ENCODE measurements at places on chromosomes 5 and 9. TPM values are rescaled to one million over a fixed set of nuclear protein-coding genes. Genes with fewer than 3 reads are reported as not detected.

GRCh38 chr5:87499478-87500410, 87.0 kb upstream of the CCNH start:
- no peak for DNase-seq

GRCh38 chr5:59143926-59144333, 561.1 kb downstream of the RAB3C start:
- no peak for DNase-seq

DNA sequence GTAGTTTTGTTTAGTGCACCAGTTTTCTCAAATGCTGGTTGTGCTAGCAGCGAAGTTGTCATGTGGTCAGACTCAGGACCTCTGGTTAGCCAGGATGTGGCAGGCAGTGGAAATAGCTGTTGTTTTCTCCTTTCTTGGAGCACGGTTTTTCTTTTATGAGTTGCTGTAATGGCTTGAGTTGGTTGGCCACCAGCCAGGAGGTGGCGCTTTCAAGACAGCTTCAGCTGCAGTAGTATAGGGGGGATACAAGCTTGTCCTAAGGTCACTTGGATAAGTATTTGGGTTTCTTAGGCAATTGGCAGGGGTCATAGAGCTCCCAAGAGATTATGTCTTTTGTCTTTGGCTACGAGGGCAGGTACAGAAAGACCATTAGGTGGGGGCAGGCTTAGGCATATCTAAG, 274.2 kb upstream of the TARS1 start:
- no peak for DNase-seq

DNA sequence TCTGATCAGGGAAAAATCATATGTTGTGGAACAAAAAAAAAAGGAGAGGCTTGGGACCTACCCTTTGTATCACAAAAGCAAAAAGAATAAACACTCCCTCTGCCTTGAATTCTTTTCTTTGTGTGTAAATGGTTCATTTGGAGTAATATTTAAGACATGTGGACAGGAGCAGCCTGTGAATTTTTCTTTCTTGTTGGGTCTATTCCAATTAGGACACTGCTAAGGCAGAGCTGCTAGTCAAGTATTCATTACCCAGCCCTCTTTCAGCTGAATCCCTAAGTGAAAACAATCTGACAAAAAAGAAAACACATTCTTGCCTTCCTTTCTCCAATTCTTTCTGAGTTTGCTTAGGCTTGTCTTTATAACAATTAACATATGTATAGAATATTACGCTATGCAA, 330.0 kb downstream of the EBF1 start:
- DNase-seq: peak; percentile 36

- DNase-seq: no peak
Measured at GRCh38 chr5:62132276-62132675, 173.7 kb upstream of the KIF2A start.

DNA sequence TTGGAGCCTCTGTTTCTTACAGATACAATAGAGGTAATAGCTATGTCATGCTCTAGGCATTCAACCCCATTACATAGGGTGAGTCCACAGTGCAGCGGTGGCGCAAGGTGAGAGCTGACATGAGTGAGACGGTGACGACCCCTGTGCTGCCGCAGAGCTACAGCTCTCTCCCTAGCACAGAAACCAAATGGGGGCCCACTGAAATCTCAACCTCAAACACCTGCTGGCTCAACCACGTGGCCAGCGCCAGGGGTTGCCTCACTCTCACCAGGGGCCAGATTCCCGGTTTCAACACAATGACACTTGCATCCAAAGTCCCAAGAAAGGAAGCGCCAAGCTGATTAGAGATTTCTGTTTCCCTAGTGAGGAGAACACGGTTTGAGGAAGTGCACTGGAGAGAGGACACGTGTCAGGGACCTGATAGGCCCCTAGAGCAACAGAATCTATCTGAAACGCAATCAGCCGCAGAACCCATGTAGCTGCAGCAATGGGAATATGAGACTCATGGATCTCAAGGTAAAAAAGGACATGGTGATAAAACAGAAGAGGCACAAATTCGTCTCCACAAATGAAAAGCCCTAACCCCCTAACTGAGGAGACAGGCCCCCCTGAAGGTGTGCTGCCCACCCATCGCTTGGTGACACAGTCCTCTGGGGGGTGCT, 114.3 kb downstream of the CRB2 start:
- no peak for DNase-seq

The GHR gene
- total RNA-seq: 34.6 TPM

DNA sequence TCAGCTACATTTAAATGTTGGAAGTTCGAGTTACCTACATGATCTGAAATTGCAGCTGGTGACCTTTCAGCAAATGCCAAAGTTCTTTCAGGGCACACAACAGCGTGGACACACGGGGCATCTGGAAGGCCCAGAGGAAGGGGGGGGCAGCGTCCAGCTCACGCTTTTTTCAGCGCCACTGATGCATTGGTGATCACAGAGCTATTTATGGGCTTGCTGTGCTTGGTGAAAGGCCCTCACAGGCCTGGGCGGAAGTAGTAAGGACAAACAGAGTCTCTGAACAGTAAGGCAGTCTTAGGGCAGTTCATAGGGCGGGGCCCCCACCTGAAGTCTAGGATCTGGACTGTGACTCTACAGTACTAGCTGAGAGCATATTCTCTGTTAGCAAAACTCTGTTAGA, 6.6 kb upstream of the FBP2 start:
- DNase-seq: no peak

DNA sequence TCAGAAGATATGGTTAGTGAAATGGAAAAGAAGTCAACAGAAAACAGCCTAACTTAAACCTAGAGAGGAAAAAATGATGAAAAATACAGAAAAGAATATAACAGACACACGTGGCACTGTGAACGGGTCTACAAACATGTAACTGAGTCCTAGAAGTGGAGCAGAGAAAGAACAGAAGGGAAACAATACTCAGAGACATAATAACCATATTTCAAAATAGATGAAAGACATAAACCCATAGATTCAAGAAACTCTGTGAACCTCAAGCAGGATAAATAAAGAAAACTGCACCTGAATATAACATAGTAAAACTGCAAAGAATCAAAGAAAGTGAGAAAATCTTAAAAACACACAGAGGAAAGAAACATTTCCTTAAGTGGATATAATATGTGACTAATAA, 67.7 kb upstream of the GOLGA1 start:
- DNase-seq: no peak

The BHMT gene
- 11.6 TPM for total RNA-seq

- DNase-seq: no peak
Measured at GRCh38 chr5:176538989-176539384, 1.8 kb upstream of the RNF44 start.

DNA sequence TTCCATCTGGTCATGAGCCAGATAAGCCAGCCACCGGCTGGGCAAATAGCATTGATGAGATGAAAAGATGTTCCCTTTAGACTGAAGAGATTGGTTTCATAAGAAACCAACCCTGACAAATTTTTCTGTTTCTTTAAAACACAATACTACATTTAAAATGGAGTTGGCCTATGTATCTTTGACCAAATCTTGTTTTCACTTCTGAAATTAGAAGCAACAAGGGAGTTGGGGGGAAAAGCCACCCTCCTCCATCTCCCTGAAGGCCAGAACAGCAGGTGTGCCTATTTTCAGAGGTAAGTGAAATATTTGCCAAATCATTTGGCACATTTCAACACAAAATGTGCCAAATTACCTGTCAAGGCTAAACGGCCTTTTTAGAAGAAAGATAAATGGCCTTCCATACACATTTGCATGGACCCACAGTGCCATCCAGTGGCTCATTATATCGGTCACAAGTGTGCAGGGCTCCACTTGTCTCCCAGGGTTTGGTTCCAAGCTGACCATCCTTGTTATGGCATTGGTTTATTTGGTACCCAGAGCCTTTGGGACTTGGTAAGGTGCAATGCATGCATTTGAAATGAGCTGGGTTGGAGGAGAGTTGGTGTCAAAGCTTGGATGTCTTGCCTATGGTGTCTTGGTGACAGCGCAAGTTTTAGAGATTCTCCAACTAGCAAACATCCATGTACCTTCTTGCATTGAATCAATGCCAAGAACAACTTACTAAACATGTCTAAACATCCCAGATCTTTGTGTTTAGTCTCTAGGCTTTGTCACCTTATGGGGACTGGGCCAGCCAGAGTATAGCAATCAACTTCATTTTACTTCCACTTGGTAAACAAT, 372.0 kb upstream of the KIF2A start:
- peak; percentile 59 for DNase-seq

GRCh38 chr5:145701404-145701803, 133.7 kb downstream of the PRELID2 start:
- no peak for DNase-seq

The NR5A1 gene
- not detected for total RNA-seq

The MLANA gene
- total RNA-seq: not detected

- DNase-seq: no peak
Measured at GRCh38 chr9:112086627-112087026, 88.5 kb downstream of the SUSD1 start.

- no peak for DNase-seq
Measured at GRCh38 chr5:57895766-57896165, 413.2 kb upstream of the ACTBL2 start.

DNA sequence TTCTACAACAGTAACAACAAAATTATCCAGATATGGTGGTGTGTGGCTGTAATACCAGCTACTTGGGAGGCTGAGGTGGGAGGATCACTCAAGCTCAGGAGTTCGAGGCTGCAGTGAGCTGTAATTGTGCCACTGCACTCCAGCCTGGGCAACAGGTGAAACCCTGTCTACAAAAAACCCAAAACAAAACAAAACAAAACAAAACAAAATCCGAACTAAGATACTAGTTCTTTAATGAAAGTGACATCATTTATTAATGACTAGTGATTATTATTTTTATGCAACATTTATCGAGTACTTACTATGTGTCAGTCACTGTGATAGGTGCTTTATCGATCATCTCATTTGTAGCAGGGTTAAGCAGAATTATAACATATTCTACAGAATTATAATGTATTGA, 196.9 kb upstream of the GDNF start:
- DNase-seq: no peak

DNA sequence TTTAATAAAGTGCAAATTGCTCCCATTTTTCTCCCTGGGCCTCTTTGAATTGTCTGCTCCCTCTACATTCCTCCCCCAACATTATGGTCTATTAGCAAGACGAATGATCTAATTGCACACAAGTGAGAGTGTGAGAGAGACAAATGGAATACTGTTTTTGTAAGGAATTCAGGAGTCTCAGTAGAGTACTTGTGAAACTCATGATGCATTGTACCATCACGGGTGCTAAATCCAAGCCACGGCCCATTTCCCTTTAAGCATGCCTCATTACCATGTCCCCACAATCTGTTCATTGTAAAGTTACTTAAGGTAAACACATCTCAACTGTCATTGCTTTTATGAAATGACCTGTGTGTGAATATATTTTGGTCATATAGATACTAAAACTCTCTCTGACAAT, 62.8 kb downstream of the CD180 start:
- no peak for DNase-seq

DNA sequence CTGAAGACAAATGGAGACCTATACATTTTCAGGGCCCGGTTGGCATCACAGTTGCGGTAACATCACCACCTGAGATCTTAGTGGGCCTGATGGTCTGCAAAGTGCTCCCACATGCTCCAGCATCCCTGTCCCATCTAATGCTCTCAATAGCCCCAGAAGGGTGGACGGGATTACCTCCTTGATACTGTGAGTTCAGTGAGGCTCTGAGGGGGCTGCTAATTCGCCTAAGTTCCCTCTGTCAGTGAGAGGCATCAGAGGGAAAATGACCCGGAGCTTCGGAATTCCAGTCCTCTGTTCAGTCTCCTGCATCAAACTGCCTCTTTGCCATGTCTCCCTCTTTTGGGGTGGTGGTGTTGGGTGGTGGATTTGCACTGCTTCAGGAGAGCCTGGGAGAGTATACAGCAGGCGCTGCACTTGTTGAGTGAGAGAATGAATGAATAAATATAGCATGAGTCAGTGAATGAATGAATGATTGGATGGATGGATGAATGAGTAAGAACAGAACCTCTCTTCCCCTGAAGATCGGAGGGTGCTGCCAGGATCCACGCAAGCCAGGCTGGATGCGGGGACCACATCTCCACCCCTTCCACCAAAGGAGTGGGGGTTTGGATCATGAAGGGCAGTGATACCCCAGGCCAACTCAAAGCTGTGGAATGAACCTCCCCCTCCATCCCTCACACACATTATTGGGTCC, 141.0 kb downstream of the GABBR2 start:
- no peak for DNase-seq

DNA sequence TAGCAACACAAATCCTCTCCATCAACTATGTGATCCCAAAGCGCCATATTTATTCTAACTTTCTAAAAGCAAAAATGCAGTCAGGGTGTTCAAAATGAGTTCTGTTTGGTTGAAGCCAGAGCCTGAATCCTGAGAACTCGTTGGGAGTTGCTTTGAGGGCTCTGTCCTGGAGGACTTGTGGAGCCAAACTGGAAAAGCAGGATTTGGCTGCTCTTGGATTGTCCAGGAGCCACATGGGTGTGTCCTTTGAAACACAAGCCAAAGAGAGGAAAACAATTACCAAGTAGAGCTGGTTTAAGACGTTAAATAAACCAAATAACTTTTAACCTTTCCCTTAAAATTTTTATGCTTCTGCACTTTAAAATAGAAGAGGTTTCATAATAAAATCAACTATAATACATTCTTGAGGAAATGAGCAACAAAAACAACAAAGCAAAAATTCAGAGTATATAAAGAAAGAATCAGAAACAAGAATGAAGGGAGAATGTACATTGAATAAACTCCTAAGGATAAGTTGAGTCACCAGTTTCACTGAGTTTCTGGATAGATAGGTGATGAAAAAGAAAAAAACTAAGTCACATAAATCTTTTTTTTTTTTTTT, 13.5 kb downstream of the C5orf46 start:
- no peak for DNase-seq

DNA sequence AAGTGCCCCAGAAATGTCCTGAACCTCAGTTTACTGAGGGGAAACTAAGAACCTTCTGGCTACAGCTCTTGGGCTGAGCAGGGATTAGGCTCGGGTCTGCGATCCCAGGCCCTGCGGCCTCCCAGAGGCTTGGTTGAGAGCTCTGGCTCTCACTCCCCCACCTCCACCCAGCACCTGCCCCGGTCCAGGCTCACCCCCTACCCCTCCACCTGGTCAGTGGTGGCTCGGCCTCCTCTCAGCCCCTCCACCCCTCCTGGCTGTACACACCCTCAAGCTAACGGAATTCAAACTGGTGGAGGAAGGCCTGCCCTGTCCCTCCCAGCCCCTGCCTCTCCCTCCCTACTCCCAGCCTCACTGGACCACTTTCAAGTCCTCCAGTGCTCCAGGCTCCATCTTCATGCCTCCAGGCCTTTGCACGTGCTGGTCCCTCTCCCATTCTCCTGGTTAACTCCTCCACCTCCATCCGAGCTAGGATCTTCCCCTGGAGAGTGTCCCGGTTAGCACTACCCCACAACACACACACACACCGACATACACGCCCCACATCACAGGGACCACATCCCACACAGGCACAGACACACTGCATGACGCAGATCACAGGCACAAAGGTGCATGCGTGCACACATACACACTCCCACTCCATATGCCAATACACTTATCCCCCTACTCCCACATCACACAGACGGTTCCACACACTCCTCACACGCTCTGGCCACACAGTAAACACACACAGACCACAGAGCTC, 130.9 kb downstream of the C9orf50 start:
- DNase-seq: no peak

- DNase-seq: no peak
Measured at GRCh38 chr9:130112538-130113151, 58.9 kb downstream of the GPR107 start.

The EFNA5 gene
- 18.9 TPM for total RNA-seq
